ENCODE measurements at places on chromosomes 2 and 18.

GRCh38 chr2:42076357-42077225 lies 28.8 kb downstream of the PKDCC start:
- DNase-seq: no peak

GRCh38 chr2:224009605-224010315 lies 29.3 kb downstream of the SERPINE2 start:
- DNase-seq: peak; percentile 57

DNA sequence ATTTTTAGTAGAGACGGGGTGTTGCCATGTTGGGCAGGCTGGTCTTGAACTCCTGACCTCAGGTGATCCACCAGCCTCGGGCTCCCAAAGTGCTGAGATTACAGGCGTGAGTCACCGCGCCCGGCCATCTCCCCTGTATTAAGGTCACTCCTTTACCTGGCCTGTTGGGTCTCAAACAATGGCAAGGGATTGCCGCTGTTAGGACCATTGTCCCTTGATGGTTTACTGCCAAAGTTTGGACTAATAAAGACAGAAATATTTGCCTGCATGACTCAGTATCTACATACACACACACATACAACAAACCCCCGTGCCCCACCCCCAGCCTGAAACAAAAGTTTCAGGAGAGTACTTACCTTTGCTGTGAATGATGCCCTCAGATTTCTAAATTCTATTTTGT lies 16.5 kb downstream of the PARD3B start:
- no peak for DNase-seq

DNA sequence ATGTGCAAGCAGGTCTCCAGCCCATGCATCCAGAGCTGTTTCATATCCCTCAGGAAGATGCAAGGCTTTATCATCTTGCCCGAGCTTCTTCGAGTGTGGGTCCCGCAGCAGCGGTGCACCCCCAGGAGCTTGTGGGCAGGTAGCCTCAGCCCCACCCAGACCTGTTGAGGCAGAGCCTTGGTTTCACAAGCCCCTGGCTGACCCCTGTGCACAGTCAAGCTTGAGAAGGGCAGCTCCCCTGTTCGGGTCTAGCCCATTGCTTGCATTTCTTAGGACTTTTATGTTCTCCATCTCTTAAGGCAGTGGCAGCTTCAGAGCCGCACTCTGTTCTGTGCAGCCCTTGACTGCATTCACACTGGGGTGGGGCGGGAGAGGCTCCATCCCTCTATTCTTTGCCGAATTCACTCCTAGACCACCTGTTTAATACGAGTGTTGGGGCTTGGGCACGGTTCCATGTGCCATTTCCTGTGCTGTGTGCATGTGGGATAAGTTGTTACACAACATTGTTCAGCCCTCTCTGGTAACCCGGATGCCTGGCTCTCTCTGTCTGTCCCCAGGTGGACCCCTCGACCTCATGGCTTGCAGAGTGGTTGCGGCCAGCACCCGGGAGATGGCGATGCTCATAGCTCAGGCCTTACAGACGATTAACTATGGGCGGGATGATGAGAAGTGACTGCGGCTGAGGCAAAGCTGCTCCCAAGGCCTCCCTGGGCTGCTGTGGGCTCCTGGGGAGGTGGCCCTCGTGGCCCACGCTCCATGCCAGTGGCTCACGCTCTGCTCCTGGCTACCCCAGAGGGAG lies 48.7 kb downstream of the IMPA2 start:
- DNase-seq: no peak

GRCh38 chr18:50009773-50010335 lies 185.1 kb downstream of the MYO5B start:
- peak; percentile 46 for DNase-seq

DNA sequence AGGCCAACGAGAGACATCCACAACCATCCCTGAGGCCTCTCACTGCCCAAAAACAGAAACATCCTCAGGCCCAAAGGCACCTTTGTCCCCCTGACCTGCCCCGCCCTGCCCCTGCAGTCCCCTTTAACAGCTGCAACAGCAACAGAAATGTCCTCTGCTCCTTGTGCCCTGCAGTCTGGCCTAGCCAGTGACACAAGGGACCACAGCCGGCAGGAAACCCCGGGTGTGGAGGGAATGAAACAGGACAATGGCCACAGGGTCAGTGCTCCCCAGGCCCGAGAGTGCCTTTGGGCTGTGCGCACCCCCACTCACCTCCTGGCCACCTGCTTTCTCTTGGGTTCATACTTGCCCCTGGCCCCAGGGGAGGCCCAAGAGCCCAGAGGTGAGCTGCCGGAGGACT lies 35.6 kb downstream of the SNED1 start:
- DNase-seq: no peak

GRCh38 chr18:69951182-69951581 lies 3.5 kb upstream of the CD226 start:
- peak; percentile 16 for DNase-seq

DNA sequence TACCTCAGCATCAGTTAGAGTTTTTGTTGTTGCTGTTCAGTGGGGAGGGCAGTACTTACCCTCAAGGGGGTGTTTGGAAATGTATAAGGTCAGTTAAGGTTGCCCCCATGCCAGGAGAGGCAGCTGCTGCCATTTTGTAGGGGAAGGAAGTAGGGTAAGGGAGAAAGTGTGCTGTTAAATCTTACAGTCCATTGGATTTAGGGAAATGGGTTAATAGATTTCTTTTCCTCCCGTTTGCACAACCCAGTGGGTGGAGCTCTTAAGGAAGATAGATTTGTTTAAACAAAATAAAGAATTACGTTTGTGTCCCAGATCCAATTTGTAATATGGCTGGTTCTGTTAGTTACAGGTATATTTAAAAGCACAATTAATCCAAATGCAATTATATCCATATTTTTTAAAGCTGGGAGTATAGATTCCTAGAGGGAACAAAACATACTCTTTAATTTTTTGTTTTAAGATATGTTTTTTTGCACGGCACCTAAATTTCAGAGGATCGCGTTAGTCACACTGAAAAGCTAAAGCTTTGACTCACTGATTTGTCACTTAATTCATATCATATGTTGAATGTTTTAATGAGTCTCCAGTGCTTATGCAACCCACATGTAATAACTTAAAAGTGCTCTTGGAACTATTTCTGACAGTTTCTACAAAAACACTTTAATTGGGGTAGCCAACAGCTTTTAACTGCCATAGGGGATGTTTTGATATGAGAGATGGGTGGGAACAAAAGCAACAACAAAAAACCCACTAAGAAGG lies 9.0 kb upstream of the CWC22 start:
- DNase-seq: peak; percentile 95

GRCh38 chr2:69789175-69789721 lies 40.2 kb upstream of the GMCL1 start:
- peak; percentile 93 for DNase-seq

DNA sequence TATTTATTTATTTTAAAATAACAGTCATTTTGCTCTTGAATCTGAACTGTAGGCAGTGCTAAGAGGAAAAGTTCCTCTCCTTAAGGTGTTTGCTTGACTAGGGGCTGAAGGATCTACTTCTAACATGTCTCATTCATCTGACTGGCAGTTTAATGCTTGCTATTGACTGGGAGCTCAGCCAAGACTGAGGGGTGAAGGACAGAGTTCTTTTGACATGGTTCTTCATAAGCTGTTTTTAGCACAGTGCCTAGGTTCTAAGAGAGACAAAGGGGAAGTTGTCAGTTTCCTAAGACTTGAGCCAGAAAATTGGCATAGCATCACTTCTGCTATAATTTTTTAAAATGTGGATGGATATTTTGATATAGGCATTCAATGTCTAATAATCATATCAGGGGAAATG lies 73.0 kb downstream of the COMMD1 start:
- no peak for DNase-seq

- DNase-seq: no peak
These were observed 141.4 kb downstream of the COL4A4 start for GRCh38 chr2:227022608-227023007.

DNA sequence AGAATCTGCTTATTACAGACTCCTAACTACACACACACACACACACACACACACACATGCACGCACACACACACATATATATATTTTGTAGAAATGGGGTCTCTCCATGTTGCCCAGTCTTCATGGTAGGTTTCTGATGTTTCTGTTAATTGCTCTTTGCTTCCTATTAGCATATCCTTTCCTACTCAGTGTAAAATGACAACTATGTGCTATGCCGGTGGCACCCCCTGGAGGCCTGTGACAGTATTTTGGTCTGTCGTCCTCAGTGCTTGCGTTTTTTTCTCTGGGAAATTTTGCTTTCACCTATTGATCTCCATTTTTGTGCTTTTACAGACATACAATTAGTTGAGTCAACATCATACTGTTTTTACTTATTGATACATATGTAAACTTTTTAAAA lies 322.1 kb downstream of the LRRTM1 start:
- DNase-seq: peak; percentile 24

- DNase-seq: peak; percentile 61
These were observed 800.1 kb downstream of the SATB2 start for GRCh38 chr2:198657512-198658121.

- peak; percentile 21 for DNase-seq
These were observed 384.3 kb upstream of the LYPD1 start for GRCh38 chr2:133054297-133054696.

- DNase-seq: no peak
These were observed 27.8 kb downstream of the ANO7 start for GRCh38 chr2:241216211-241216761.

- no peak for DNase-seq
These were observed 21.2 kb downstream of the GPC1 start for GRCh38 chr2:240456447-240457222.

DNA sequence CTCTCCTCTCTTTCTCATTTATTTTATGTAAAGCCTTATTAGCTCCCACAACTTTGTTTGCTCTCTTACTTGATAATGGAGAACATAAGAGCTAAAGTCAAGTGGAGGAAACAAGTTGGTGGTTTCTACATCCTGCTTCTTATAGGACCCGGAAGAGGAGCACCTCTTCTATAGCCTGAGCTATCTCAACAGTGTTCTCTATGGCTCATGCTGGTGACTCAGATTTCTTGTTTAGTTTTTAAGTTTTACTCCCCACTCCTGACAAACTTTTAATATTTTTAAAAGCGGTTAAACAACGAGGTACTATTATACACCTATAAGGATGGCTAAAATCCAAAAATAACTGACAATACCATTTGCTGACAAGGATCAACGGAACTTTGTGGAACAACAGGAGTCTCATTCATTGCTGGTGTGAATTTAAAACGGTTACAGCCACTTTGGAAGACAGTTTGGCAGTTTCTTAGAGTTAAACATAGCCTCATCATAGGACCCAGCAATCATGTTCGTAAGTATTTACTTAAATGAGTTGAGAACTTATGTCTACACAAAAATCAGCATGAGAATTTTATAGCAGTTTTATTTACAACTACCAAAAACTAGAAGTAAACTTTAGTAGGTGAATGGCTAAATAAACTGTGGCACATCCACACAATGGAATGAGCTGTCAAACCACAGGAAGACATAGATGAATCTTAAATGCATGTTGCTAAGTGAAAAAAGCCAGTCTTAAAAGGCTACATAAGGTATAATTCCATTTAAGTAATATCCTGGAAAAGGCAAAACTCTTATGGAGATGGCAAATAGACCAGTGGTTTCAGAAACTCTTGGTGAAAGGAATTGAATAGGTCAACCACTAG lies 12.7 kb upstream of the CDC42EP3 start:
- no peak for DNase-seq

DNA sequence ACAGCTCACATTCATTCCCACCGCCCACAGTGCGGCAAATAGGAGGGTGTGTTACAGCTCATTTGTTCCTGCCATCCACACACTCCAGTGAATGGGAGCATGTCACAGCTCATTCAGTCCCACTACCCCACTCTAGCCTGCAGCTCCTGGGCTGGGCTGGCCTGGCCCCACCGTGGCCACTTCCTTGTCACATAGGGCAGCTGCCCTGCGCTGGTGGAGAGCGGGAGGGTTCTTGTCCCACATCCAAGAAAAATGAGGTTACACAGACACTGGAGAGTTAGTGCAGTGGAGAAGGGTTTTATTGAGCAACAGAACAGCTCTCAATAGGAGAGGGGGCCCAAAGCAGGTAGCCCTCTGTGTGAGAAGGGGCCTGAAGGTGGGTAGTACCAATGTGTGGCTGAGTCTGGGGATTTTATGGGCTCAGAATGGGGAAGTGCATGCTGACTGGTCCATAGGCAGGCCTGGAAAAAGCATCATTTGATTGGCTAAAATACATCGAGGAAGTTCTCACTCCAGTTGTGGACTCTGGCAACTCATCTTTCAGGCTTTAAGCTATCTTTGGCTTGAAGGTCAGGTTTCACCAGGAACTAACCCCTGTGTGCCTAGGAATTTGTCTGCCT lies 249.7 kb downstream of the ETAA1 start:
- DNase-seq: no peak

Data from GM23248 (cell line).